Fibroblast of skin of right quadriceps (primary cell): ENCODE measurements at places on chromosomes 7 and 10.

DNA sequence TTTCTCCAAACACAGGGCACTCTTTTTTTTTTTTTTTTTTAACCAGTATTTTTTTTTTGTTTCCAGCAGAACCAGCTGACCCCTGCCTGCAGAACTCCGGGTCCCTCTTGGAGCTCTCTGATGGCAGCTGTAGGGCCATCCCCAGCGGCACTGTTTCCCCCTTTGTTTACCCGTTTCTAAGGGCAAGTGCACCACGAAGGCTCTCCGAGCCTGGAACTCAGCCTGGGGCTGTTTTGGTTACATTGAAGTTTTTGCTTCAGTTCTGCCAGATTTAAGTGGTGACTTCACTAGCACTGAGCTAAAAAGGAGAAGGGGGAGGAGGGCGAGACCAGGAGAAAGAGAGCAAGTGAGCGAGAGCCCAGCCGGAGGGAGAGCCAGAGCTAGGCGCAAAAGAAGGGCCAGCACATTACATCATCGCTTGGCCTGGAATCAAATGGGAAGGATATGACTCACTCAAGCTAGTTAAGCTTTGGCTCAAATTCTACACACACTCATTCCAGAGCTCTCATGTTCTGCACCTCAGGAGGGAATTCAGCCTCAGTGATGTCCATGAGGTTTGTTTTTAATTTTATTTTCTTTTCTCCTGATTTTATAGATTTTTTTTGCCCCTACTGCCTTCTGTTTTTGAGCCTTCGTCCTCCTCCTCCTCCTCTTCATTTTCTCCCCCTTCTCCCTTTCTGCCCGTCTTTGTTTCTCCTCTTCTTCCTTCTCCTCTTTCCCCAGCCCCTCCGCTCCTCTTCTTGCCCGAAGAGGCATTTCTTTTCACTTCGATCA, 272.3 kb downstream of the TRIL start:
- DNase-seq = peak; percentile 99

- no peak for DNase-seq
Observed at GRCh38 chr10:131207176-131207575, 104.3 kb downstream of the TCERG1L start.

DNA sequence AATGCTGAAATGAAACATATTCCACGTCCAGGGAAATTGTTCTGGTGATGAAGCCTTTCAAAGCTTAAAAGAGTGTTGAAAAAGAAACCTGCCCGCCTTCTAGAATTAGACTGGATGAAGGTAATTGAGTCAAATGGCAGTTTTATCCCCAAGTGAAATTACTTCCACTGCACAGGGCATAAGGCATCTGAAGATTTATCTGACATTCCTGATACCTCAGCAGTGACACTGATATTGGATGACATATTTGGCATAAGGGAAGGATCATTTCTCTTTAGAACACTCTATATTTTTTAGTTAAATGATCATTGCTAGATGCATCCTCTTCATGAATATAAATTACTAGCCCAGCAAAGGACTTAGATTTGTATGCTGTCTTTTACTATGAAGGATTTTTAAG, 229.6 kb upstream of the TPK1 start:
- no peak for DNase-seq

- no peak for DNase-seq
Observed at GRCh38 chr10:29227201-29227600, 61.7 kb upstream of the LYZL1 start.

GRCh38 chr10:72552857-72553256, 73.0 kb downstream of the MICU1 start:
- DNase-seq = peak; percentile 88

GRCh38 chr10:70053218-70053840, 683 bp downstream of the MACROH2A2 start:
- DNase-seq = no peak

DNA sequence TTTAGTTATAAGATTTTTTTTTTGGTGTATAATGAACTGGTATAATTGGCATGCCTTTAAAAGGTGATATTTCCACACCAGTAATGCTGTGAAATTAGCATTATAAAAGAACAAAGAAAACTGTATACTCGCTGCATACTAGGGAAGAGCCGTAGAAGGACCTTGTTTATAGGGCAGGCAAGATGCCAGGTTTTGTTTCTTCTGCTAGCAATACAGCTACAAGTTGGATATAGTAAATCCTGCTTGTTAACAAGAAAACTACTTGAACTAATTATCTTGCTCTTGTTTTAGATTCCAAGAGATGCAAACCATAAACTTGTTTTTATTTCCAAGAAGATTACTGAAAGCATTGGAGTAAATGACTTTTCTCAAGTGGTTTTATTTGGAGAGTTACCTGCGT, 1.9 kb downstream of the DNAH11 start:
- DNase-seq = no peak

DNA sequence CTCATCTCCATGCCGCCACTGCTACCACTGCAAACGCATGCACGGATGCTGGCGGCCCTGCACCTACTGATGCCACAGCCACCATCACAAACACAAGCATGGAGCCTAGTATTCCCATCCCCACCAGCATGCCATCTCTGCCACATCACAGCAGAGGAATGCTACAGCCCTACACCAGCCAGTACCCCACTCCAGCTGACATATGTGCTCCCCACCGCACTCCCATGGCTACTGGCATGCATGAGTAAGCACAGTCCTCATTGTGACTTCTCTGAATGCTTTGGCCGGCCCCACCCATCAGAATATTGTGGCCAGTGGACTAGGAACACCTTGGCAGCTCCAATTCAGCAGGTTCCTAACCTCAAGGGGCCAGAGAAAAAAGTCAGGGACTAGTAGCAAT, 705.5 kb downstream of the POM121L12 start:
- DNase-seq = no peak

DNA sequence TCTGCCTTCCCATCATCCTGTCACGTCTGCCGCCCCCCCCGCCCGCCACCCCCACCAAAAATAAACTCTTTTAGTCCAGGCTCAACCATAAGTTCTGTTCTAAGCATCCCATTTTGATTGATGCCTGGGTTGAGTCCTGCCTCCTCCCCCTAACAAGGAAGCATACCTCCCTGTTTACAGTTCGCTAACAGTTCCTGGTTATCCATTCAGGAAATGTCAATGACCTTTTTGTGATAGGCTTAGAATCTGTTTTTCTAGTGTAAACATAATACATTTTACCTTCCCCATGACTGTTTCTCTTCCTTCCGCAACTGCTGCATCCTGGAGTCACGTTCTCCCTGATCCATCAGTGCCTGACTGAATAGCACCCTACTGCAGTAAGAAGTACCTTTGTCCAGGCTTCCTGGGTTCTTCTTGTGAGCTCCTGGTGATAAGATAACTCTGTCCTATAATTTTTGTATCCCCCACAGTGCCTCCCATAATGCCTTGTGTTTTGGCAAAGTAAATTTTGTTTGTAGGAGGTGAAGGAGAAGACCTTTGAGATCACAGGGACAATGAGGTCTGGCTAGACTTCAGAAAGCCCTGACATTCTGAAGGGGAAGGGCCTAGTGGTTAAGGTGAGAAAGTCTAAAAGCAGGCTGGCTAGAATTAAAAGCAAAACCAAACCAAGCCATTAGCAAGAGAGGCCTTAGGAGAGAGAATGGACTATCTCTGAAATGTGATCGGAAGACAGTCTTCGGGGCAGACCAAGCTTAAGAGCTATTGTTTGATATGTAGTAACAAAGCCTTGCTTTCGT, 7.3 kb downstream of the AGFG2 start:
- DNase-seq = no peak

DNA sequence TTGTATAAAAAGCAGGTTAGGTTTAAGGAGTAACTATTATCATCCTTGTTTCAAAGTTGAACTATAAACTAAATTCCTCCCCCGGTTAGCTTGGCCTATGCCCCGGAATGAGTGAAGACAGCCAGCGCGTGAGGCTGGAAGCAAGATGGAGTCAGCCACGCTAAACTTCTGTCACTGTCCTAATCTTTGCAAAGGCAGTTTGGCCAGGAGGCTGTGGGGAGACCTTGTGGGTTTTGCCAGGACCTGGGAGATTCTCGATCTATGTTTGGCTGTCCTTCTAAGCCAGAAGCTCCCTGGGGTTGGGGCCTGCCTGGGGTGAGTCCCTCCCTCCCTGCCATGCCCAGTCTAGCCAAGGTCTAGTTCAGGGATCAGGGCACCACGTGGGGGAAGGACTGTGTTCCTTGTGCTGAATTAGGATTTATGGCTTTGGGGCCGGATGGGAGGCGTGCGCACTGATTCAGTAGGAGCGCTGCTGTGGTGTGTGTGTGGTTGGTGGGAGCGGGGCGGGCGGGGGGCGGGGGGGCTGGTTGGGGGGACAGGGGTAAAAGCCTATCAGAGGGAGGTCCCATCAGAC, 871 bp upstream of the GTF2IRD1 start:
- DNase-seq = peak; percentile 64

- peak; percentile 86 for DNase-seq
Observed at GRCh38 chr7:44637788-44638594, 31.6 kb downstream of the OGDH start.

- no peak for DNase-seq
Observed at GRCh38 chr10:5147255-5147980, 37.5 kb downstream of the AKR1C8 start.
